ENCODE measurements at places on chromosomes 2 and 18.

DNA sequence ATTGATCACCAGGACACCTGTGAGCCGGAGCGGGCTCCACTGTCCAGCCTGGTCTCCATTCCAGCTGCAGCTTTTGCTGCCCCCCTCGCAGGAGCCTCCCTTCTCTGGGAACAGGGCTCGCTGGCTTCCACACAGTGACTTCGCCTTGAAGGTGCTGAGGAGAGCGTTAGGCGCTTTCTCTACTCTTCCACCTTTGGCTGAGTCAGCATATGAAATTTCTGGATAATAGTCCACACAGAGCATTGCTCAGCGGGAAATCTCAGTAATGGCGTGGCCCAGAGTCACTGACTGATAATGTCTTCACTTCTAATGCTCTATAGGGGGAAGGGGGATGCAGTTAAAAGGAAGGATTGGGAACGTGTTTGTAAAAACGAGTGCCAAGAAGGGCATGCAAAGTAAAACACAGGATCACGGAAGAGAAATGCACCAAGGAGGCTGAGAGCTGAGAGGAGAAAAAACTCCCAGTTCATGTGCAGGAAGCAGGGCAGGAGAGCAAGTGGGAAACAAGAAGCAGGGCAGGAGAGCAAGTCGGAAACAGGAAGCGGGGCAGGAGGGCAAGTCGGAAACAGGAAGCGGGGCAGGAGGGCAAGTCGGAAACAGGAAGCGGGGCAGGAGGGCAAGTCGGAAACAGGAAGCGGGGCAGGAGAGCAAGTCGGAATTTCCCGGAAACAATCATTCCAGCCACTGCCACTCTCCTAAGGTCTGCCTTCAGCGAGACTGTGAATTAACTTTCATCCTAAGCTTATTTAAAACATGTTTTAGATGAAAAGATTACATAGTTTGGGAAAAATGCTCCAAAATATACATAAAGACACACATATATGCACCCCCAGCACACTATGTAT, 77.7 kb downstream of the MYT1L start:
- no peak for DNase-seq

- DNase-seq, result no peak
Observed at GRCh38 chr2:206993396-206993911, 54.1 kb downstream of the CPO start.

GRCh38 chr2:144642131-144642530, 122.2 kb upstream of the ZEB2 start:
- no peak for DNase-seq

- no peak for DNase-seq
Observed at GRCh38 chr18:46867367-46868143, 49.8 kb downstream of the PIAS2 start.

DNA sequence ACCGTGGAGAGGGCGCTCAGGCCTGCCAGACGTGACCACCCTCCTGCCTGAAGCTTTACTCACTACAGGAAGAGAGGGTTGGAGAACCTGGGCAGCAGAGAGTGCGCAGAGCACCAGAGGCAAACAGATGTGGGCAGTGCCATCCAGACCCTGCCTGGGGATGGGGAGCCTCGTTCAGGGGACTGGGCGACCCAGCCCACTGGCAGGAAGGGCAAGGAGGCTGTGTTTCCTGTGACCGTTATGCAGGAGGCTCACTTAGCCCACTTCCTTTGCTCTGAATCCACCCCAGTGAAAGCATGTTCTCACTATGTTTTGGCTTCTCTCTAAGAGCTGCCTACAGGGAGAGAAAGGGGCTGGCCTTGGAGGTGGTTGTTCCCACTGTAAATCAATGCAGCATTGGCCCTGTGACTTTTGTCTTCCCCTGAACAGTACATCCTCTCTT, 23.0 kb upstream of the ACKR3 start:
- no peak for DNase-seq

DNA sequence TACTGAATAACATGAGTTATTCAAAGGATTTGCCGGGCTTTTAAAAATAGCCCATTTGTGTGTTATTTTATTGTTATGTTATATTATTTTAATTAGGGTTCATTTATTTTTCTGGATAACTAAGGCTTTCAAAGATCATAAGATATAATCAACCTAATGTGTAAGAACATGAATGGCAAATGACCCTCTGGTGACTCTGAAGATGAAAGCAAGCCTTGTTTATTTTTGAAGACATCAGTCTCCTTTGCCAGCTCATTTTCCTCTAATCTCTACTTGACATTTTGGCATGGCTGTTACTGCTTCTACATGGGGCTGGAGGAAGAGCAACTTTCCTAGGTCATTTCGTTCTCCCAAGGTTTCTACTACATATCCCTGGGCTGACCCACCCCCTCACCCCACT, 10.6 kb downstream of the FAP start:
- DNase-seq, result no peak

GRCh38 chr2:176280156-176280555, 10.9 kb downstream of the MTX2 start:
- DNase-seq, result no peak

GRCh38 chr2:227460833-227461232, 11.1 kb upstream of the AGFG1 start:
- no peak for DNase-seq

GRCh38 chr2:241507430-241508239, 749 bp downstream of the STK25 start:
- DNase-seq, result no peak

GRCh38 chr2:8004250-8004681, 677.6 kb upstream of the ID2 start:
- peak; percentile 77 for DNase-seq

DNA sequence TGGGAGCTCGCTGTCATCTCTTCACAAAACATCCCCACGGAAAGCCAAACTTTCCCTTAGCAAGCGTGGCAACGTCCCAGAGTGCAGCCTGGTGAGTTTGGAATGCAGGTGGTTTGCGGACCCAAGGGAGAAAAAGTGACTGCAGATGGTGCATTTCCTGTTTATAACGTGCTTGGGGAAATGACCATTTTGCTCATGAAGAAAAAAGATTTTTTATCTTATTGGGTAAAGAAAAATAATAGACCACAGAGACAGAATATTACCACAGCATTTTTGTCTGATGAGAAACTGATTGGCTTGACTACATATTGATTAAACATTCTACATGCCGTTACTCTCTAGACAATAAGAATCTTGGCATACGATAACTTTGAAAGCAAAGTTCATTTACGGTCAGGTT, 136.5 kb downstream of the COPS8 start:
- peak; percentile 60 for DNase-seq

DNA sequence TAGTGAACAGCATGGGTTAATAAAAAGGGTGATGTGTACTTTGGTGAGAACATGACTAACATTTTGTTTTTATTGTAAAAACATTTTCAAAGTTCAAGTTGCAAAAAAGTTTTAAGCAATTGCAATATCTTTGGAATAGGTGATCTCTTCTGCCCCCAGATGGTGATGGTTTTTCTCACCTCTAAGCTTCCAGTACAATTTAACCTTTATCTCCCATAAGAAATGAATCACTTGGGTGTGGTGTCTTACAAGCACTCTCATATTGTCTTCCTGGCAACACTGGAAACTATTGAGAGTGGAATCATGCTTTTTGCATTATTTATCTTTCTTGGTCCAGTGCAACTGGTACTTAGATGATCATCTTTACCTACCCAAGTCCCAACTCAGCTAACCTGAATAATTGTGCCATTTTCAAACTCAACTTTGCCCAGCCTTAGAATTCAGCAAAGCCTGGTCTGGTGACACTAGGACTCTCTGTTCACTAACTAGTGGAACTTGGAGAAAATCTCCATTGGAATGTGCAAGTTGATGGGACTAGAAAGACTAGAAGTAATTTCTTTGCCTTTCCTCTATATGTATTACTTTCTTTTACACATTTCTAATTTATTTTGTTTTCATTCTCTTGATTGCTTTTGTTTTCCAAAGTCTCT, 964.7 kb upstream of the ZEB2 start:
- DNase-seq, result peak; percentile 57

Data from brain microvascular endothelial cell (primary cell).